Dorsolateral prefrontal cortex (tissue), 122 donors: ENCODE measurements at places on chromosomes 11 and 22.

GRCh38 chr11:127006311-127006710 is 5.7 kb upstream of the KIRREL3 start:
- DNase-seq: no peak

- DNase-seq: no peak
Measured at GRCh38 chr11:87851234-87851633, 324.0 kb downstream of the RAB38 start.

- DNase-seq: no peak
Measured at GRCh38 chr22:38163844-38164550, 17.6 kb downstream of the PLA2G6 start.

DNA sequence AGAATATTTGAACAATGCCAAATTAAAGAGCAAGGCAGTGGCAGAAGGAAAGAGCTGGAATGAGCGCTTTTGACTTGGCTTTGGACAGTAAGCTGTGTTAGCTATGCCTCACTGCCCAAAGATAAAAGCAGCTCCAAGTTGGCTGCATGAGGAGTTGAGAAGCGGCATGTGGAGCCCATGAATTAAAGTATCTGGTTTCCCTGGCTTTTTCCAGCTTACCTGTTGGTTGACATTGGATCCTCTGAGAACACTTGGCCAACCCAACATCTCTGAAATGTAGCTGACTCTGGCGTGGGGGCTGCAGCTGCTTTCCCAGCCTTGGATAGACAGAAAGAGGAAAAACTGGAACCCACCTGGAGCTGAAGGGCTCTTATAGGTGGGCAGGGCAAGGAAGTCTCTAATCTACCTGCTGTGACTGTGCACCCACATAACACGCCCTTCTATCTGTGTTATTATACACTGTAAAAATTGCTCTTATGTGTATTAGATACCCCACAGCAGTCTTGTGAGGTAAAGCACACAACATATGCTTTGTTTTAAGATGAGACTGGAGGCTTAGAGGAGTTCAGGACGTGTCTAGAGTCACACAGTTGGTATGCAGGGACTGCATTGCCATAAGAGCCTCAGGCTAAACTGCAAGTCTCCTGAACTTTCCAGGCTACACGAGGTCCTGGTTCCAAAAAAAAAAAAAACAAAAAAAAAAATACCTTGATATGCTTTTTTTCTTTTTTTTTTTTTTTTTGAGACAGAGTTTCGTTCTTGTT is 5.8 kb downstream of the UBASH3B start:
- no peak for DNase-seq

GRCh38 chr11:10844796-10845195 is 13.1 kb downstream of the ZBED5 start:
- no peak for DNase-seq

DNA sequence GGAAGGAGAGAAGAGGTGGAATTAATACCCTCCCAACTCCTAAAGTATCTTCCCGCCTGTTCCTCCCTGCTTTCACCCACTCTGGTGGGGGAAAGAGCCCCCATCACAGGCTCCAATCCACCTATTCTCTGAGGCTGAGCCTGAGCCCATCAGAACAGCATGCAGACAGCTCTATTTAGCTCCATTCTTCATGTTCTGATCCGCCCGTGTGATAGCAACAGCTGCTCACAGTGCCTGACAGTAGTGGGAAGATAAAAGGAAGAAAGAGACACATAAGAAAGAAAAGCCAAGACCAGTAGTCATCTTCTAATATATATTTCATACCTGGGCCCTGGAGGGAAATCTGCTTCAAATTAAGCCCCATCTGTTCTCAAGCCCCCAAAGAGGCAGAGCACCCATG is 80.3 kb upstream of the AKIP1 start:
- DNase-seq: no peak

- no peak for DNase-seq
Measured at GRCh38 chr11:31887180-31887579, 76.1 kb upstream of the PAX6 start.

DNA sequence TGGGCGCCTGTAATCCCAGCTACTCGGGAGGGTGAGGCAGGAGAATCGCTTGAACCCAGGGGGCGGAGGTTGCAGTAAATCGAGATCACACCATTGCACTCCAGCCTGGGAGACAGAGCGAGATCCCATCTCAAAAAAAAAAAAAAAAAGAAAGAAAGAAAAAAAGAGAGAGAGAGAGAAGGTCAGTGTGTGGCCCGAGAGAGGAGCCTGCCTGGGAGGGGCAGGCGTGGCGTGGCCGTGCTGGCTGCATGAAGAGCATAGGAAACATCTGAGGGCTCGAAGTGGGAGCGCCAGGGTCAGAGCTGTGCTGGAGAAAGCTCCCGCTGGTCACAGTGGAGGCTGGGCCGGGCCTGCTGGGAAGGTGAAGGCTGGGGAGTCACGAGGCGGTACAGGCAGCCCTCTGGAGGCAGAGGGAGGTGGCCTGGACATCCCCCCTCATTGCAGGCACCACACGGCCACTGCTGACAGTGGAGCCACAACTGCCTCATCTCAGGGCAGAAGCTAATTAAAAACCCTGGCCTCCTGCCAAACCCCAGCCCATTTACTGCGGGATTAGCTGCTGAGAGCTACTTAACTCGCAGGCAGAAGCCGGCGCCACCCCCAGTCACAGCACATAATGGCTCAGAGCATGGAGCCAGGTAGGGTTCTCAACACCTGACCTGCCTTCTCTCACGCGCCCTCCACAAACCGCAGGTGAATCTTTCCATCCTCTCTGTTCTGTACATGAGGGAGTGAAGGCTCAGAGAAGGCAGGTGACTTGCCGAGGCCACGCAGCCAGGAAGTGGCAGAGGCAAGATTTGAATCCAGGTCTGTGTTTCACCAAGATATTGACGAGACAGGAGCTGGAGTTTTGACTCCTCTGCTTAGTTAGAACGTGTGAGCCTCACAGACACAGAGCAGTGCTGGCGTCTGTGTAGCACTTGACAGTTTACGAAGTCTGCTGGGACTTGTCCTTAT is 32.6 kb downstream of the NFAM1 start:
- peak; percentile 9 for DNase-seq
